Articular chondrocyte of knee joint (primary cell): ENCODE measurements at places on chromosomes 3 and 15. TPM values are rescaled to one million over a fixed set of nuclear protein-coding genes. Genes with fewer than 3 reads are reported as not detected.

Gene C3orf80
- total RNA-seq = 0.13 and 0.32 TPM in 2 replicates

Gene GRM2
- under 0.01 and 0.13 TPM in 2 replicates for total RNA-seq

Gene PLA1A
- 0.32 TPM in 1 of 2 replicates, not detected in the other for total RNA-seq

Gene PGBD4
- 2.1 TPM in 2 replicates for total RNA-seq

Gene LRRIQ4
- under 0.01 TPM in 1 of 2 replicates, not detected in the other for total RNA-seq

Gene GOLGA8G
- total RNA-seq = 0.11 TPM in 1 of 2 replicates, not detected in the other

Gene NR1I2
- total RNA-seq = 0.11 and 0.13 TPM in 2 replicates

Gene SLC7A14
- 0.13 and 0.32 TPM in 2 replicates for total RNA-seq

Gene SEMA3F
- 9.5 and 14.2 TPM in 2 replicates for total RNA-seq

Gene FAM107A
- total RNA-seq = 0.11 and 0.13 TPM in 2 replicates

Gene HHLA2
- total RNA-seq = not detected in 2 replicates

Gene PAK6
- total RNA-seq = not detected in 2 replicates

Gene RTP1
- total RNA-seq = not detected in 2 replicates

Gene CHD2
- 118 and 130 TPM in 2 replicates for total RNA-seq

Gene TRAT1
- total RNA-seq = not detected in 2 replicates

Gene CCDC174
- 17.4 and 22.7 TPM in 2 replicates for total RNA-seq

Gene PLSCR5
- not detected in 2 replicates for total RNA-seq

Gene DNAH12
- 0.13 and 0.43 TPM in 2 replicates for total RNA-seq

Gene PDIA5
- 96.3 and 101 TPM in 2 replicates for total RNA-seq

Gene LSMEM2
- 0.13 and 0.22 TPM in 2 replicates for total RNA-seq

Gene SOX2
- not detected in 2 replicates for total RNA-seq

Gene IRAK2
- total RNA-seq = 3.7 and 7.9 TPM in 2 replicates

Gene BUB1B
- 10.7 and 16.3 TPM in 2 replicates for total RNA-seq

Gene TERC
- 119 and 220 TPM in 2 replicates for total RNA-seq

Gene DTX3L
- total RNA-seq = 38.5 and 43.0 TPM in 2 replicates
